Activated naive CD4-positive, alpha-beta T cell treated with anti-CD3 and anti-CD28 coated beads, Interleukin-2, amount 10 ng/mL, durations not matched to agents 7 days and 5 days (primary cell): ENCODE measurements at places on chromosomes 2 and 18.
A peak's percentile ranks its signal among the peaks of the same experiment; 100 is the strongest.

DNA sequence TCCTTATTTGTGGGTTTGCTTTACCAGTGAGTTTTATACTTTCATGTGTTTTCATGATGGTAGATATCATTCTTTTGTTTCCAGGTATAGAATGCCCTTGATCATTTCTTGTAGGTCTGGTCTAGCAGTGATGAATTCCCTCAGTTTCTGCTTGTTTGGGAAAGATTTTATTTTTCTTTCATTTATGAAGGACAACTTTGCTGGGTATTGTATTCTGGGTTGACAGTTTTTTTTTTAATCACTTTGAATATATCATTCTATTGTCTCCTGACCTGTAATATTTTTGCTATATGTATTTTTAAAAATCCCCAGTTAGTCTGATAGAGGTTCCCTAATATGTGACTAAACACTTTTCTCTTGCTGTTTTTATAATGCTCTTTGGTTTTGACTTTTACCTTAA, 58.3 kb upstream of the GALNT3 start:
- peaks cover 4% of the 10 kb centered on the region for H3K27me3 ChIP-seq
- no peak overlapping the region for H3K27ac ChIP-seq
- H3K4me3 ChIP-seq: no peak overlapping the region

GRCh38 chr2:36163520-36164254, 191.9 kb upstream of the CRIM1 start:
- no peak for DNase-seq
- no peaks in the 10 kb centered on the region for H3K36me3 ChIP-seq
- H3K4me3 ChIP-seq: no peak overlapping the region
- peaks cover 8% of the 10 kb centered on the region for H3K27me3 ChIP-seq
- H3K4me1 ChIP-seq: no peaks in the 10 kb centered on the region

GRCh38 chr2:120879431-120880295, 144.0 kb downstream of the GLI2 start:
- no peak for DNase-seq
- H3K27me3 ChIP-seq: peaks cover 12% of the 10 kb centered on the region
- no peak overlapping the region for H3K27ac ChIP-seq
- no peak overlapping the region for H3K4me3 ChIP-seq
- H3K4me1 ChIP-seq: no peaks in the 10 kb centered on the region
- no peaks in the 10 kb centered on the region for H3K36me3 ChIP-seq

- H3K27me3 ChIP-seq: peaks cover 11% of the 10 kb centered on the region
- H3K4me3 ChIP-seq: peak overlapping the region; percentile 99
- H3K36me3 ChIP-seq: peaks cover 52% of the 10 kb centered on the region
- peak overlapping the region; percentile 97 for H3K27ac ChIP-seq
- no peak for DNase-seq
Observed at GRCh38 chr18:49490246-49490762, 3.3 kb upstream of the C18orf32 start.

DNA sequence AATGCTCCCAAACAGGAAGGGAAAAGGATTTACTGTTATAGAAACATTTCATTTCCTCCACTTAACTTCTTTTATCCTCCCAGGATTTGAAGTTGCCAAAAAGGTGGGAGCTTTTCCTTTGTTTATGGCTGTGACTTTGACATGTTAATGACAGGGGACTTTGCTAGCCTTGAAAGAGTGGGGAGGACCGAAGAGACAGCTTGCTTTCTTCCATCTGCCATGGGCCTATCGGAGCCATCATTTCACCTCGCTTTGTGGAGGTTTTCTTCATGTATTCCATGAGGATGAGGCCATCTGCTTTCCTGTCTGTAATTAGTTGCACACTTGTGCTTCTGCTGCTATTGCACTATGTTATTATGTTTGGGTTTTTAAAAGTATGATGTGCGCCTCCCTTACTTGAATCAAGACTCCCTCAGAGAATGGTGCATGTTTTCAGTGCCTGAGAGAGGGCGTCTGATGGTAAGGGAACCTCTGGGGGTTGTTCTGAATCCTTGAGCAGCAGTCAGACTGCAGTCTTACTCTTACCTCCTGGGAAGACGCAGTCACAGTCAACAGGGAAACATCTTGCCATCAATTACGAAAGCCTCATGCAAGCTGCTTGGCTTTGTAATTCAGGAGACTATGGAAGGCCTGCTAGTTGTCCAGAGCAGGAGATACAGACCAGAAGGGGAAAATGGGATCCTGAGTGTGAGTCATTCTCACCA, 173.3 kb upstream of the MGAT5 start:
- H3K4me3 ChIP-seq: no peak overlapping the region
- no peak for DNase-seq
- no peaks in the 10 kb centered on the region for H3K4me1 ChIP-seq
- no peak overlapping the region for H3K27ac ChIP-seq
- H3K27me3 ChIP-seq: peaks cover 15% of the 10 kb centered on the region

- no peak overlapping the region for H3K4me3 ChIP-seq
- no peak for DNase-seq
- no peaks in the 10 kb centered on the region for H3K4me1 ChIP-seq
- no peaks in the 10 kb centered on the region for H3K27me3 ChIP-seq
- H3K27ac ChIP-seq: peak overlapping the region; percentile 25
- H3K36me3 ChIP-seq: no peaks in the 10 kb centered on the region
Observed at GRCh38 chr2:71557321-71557720, 104.0 kb downstream of the DYSF start.

DNA sequence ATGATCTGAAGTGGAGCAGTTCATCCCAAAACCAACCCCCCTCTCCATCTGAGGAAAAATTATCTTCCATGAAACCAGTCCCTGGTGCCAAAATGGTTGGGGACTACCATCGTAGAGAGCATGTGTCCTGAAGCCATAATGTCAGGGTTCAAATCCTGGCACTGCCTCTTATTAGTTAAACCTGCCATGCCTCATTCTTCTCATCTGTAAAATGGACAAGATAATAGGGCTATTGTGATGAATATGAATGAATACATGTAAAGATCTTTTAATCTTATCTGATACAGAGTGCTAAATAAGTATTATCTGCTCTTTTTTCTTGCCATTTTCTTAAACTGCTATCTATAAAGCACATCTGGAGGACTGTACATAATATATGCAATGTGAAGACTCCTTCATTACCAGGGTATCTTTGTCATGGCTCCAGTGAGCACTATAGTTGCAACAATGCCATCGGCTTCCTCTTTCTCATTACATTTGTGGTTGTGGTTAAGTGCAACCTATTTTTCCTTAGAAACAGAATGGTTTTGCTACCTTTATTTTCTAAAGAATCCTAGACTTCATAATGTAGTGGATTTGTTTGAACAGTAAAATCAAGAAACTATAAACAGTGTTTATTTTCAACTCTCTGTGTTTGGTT, 27.0 kb downstream of the MFSD6 start:
- DNase-seq: no peak
- no peak overlapping the region for H3K4me3 ChIP-seq
- H3K36me3 ChIP-seq: peaks cover 50% of the 10 kb centered on the region
- H3K27ac ChIP-seq: no peak overlapping the region

- H3K4me3 ChIP-seq: peak overlapping the region; percentile 92
- H3K4me1 ChIP-seq: peaks cover 78% of the 10 kb centered on the region
- H3K27ac ChIP-seq: peak overlapping the region; percentile 95
- DNase-seq: peak; percentile 66
Observed at GRCh38 chr2:219249203-219249980, 3.7 kb upstream of the TUBA4B start.

- H3K27ac ChIP-seq: no peak overlapping the region
- DNase-seq: no peak
- H3K27me3 ChIP-seq: no peaks in the 10 kb centered on the region
- no peak overlapping the region for H3K4me3 ChIP-seq
Observed at GRCh38 chr2:74576211-74576862, 21.8 kb downstream of the DOK1 start.

DNA sequence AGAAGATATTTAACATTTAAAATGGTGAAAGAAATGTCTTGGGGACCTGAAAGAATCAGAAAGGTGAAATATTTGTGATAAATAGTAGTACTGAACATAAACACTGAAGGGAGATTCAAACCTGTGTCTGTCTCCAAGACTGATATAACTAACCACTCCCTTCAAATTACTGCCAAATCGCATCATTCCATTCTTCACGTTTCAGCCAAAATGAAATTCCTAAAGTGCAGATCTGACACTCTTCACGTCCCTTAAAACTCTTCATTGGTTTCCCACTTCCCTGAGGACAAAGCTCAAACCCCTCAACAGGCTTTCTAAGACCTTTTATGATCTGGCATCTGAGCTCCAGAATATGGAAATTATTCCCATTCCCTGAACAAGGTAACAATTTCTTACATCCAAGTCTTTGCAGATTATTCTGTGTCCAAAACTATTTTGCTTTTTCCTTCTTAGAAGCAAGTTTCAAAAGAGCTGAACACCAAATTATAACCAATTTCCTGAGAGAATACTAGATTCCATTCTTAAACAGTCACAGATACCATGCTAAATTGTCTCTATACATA, 18.9 kb downstream of the SLC8A1 start:
- no peak overlapping the region for H3K27ac ChIP-seq
- H3K27me3 ChIP-seq: no peaks in the 10 kb centered on the region
- no peaks in the 10 kb centered on the region for H3K36me3 ChIP-seq
- H3K4me3 ChIP-seq: no peak overlapping the region
- no peak for DNase-seq
- no peaks in the 10 kb centered on the region for H3K4me1 ChIP-seq

DNA sequence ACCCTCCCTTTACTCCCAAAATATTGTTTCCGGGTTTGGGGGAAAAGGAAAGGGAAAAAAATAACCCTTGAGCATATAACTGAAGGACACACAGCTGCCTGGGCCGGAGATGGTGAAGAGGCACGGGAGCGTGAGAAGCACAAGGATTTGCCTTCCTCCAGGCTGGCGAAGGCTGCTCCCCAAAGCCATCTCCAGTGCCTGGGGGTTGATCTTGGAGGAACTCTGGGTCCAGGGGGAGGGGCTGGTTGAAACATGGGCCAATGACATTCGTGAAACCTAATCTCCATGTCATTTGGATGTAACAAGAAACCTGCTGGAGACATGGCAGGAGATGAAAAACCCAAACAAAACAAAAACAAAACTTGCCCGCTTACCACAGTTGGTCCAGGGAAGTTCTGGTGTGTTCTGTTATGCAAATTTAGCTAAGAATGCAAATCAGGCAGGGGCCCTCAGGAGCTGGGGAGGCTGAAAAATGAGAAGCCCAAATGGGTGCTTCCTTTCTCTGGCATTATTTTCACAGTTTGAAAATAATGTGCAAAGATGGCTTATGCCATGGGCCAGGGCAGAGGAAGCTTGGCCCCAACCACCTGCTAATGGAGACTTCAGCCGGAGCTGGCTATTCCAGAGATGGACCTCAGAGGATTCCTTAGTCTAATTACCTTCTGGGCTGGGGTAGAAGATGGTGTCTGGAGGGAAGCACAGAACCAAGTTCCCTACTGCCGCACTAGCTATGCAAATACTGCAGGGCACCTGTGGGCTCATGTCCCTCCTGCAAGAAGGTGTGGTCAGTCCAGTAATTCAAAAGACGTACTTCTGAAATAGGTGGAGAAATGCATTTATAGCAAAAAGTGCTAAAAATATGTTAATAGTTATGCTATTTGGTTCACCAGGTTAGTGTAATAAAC, 180.9 kb downstream of the BCL2 start:
- H3K4me1 ChIP-seq: peaks cover 81% of the 10 kb centered on the region
- H3K27me3 ChIP-seq: no peaks in the 10 kb centered on the region
- peaks cover 74% of the 10 kb centered on the region for H3K36me3 ChIP-seq
- DNase-seq: peak; percentile 44
